CD4-positive, alpha-beta T cell treated with Interleukin-6 at 100 ng/mL for 8 hours (primary cell): ENCODE measurements at places on chromosomes 6 and 20.

GRCh38 chr6:129667034-129667433 lies 42.9 kb downstream of the ARHGAP18 start:
- no peak for DNase-seq

DNA sequence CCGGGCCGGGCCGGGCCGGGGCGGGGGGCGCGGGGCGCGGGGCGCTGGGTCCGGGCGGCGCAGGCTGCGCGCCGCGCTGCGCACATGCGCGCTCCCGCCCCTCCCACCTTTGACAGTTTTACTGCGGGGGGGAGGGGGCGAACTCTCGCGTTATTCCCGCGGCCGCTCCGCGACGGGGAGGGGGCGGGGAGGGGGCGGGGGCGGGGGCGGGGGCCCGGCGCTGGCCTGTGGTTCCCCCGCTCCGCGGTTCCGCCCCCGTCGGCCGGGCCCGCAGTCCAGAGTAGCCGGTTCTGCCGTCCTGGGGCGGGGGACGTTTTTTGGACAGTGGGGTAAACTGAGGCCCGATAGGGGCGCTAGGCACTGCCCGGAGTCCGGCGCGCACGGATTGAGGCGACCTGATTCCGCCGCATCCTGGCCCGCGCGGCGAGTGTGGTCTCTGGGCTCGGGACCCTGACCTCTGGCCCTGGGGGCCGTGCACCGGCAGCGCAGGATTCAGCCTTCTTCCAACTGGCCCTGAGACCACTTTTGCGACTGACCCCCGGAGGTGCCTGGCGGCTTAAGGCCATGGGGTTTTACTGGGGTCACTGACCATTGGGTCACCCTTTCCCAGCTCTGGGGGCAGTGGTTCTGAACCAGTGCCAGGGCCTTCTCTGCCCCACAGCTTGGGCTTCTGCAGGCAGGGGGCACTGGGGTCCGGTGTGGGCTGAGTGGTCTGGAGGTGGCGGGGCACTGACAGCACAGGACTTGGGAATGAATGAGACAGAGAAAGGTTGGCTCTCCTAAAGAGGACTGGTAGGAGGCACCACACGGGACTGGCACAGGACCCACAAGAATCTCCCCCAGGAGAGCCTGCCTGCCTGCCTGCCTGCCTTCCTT lies at the start of gene ZNF512B:
TSS of gene ZNF512B (minus strand) at position 93 of the 876 bp plus-strand sequence. CDS start 1,980 bp downstream, outside the sequence.
- DNase-seq = peak; percentile 51

GRCh38 chr6:11129908-11130565 lies 18.5 kb upstream of the ERVFRD-1 start:
- no peak for DNase-seq

DNA sequence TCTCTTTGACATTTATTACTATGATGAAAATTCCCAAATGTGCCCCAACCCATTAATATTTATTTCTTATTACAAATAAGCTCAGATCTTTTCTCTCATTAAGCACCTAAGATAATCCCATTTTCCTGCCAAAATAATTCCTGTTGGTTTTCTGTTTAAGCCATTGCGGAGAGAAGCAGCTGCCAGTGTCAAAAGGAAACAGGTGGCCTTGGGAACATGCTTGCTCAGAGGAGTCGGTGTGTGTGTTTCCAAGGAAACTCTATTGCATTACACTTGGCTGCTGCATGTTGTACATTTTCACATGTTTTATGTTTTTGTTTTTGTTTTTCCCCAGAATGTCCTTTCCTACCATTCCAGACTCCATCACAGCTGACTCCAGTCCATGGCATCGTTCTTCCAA lies 56.4 kb downstream of the CD24 start:
- DNase-seq = no peak

GRCh38 chr6:123564361-123564760 lies 72.4 kb downstream of the TRDN start:
- no peak for DNase-seq

GRCh38 chr6:150887978-150888563 lies 22.6 kb downstream of the MTHFD1L start:
- no peak for DNase-seq

- no peak for DNase-seq
These were observed 378.7 kb downstream of the ZFAND3 start for GRCh38 chr6:38198219-38198618.

GRCh38 chr6:106630366-106630765 lies 988 bp downstream of the QRSL1 start:
- DNase-seq = no peak

DNA sequence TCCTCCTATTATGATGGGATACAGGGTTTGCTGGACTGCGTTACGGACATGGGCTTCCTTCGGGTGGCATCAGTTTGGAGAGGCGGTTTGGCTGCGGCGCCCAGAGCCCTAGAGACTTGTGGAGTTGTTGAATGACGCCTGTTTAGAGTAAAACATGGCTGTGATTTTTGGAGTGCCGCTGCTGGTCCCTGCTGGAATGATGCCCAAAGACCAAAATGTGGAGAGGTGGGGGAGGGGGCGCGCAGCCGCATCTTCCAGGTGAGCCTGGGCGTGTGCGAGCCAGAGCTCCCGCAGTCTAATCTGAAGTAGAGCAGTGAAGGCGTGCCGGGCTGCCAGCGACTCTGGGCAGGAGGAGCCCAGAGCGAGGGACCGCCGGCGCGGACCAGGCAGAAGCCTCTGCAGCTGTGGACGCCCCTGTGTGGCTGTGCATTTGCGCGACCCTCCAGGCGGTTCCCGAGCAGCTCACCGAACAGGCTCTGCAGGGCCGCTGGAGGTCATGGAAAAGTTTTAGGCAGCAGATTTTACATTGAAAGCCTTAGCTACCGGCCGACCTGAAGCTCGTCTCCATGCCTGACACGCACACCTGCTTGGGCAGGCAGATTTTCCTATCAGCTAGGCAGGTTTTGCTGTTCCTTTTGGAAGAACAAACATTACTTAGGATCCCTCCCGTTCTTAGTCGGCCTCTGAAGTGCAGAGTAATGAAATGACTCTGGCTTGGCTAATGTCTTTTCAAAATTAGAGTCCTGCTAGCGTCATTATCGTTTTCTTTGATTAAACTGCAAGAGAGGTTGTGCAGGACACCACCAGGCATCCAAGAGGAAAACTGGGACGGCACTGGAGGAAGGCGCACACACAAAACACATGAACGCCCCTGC lies 298.2 kb downstream of the PHACTR1 start:
- DNase-seq = no peak

GRCh38 chr6:143880412-143880811 lies 16.1 kb downstream of the ZC2HC1B start:
- no peak for DNase-seq

DNA sequence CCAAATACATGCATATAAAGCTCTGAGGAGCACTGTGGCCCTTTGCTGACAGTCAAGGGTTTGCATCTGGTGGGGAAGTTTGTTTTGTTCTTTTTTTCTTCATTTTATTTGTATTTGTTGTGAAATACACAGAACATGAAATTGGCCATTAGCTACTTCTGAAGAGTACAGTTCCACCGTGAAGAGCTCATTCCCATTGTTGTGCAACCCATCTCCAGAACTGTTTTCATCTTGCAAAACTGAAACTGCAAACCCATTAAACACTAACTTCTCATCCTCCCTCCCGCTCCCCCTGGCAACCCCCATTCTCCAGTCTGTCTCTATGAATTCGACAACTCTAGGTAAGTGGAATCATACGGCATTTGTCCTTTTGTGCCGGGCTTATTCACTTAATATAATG lies 231.3 kb downstream of the TFAP2C start:
- DNase-seq = no peak

DNA sequence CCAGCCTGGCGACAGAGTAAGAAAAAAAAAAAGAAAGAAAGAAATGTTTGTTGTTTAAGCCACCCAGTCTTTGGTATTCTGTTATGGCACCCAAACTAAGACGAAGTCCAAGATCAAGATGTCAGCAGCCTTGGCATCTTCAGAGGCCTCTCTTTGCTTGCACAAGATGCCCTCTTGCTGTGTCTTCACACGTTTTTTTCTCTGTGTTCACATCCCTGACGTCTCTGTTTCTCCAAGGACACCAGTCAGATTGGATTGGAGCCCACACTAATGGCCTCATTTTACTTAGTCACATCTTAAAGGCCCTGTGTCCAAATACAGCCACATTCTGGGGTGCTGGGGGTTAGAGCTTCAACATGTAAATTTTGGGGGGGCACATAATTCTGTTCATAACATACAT lies 380.9 kb downstream of the GJA1 start:
- no peak for DNase-seq

GRCh38 chr6:106964099-106964498 lies 10.4 kb downstream of the CD24 start:
- no peak for DNase-seq

DNA sequence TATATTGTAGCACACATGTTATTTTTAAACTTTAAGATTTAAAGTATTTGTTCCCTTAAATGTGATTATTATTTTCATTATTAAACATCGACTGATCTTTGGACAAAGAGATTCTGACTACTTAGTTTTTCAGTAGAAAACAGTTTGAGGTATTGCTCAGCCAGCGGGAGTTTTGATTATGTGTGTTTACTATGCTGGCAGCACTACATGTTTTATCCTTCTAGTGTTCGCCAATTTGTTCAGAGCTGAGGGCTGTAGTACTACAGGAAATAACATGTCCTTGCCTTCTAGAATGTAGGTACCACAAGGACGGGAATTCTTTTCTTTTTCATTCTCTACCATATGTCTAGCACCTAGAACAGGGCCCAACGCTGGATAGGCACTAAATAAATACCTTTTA lies 11.1 kb upstream of the LCA5 start:
- no peak for DNase-seq

DNA sequence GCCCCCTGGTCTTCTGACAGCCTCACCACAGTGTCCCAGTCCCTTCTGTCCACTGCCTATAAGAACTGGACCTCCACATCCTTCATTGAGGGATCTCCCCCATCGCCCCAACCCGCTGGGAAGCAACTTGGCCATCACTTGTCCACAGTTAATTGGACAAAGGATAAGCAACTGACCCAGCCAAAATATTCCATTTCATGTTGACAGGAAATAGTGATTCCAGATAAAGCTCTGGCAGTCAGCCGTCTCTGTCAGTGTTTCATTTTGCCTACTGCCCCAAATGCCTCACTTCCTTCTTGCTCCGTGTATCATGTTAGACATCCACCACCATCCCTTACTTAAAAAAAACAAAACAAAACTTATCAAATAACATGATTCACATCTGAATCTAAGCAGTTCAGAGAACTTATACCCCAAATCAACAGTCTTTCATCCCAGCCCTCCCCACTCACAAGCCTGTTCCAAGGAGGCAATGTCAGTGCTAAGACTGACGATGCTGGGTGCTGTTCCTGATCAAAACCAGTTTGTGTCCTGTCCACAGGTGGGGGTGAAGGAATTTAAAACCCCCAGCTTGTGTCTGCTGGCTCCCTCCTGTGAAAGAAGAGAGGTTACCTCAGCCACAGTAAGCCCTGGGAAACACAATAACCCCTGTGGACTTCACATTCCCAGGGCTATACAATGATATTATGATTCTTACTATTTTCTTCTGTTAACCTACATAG lies 162.5 kb downstream of the WDR27 start:
- no peak for DNase-seq

GRCh38 chr6:151811081-151811480 lies 3.6 kb downstream of the ESR1 start:
- no peak for DNase-seq

GRCh38 chr6:132490024-132490423 lies 22.9 kb downstream of the STX7 start:
- no peak for DNase-seq

- no peak for DNase-seq
These were observed 59.0 kb upstream of the FAM184A start for GRCh38 chr6:119137194-119138072.

- DNase-seq = no peak
These were observed 617.2 kb upstream of the ID4 start for GRCh38 chr6:19219931-19220330.

- DNase-seq = no peak
These were observed 277.0 kb upstream of the PTCHD4 start for GRCh38 chr6:48388044-48388443.

DNA sequence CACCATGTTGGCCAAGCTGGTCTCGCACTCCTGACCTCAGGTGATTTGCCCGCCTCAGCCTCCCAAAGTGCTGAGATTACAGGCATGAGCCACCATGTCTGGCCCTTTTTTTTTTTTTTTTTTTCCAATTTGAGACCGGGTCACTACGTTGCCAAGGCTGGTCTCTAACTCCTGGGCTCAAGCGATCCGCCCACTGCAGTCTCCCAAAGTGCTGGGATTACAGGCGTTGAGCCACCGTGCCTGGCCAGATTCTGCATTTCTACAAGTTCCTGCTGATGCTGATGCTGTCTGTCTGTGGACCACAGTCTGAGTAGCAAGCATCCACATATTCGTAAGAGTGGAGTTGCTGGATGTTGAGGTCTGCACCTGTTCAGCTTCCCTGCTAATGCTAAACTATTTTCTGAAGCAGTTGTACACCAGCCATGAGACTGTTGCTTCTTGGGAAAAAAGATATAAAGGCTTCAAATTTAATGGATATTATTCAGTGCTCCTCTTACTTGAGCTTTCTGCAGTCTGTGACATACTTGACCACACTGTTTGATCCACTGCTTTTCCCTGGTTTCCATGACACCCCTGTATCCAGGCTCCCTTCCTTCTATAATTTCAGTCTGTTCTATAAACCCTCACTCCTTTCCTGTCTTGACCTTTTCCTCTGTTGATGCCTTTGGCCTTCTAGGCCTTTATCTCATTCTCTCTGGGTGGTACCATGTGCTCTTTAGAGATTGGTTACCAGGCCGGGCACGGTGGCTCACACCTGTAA lies 10.1 kb upstream of the ZBTB12 start:
- no peak for DNase-seq

DNA sequence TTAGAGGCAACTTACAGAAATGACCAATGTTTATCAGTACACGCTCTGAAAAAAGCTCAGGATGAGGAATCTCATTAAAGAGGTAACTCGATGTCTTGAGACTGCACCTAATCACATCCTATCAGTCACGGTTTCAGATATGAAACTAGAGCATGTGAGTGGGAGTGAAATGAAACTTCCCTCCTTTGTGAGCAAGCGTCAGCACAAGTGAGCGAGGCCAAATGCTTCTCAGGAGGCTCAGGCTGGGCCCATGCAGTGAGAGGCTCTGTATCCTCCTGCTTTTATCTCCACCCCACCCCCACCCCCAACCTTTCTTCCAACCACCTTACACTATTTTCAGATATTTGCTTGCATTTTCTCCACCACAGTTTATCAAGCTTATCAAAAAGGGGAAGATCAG lies 140.8 kb upstream of the RIMS1 start:
- DNase-seq = no peak

GRCh38 chr20:539191-539590 lies 4.4 kb downstream of the CSNK2A1 start:
- no peak for DNase-seq

GRCh38 chr6:154887051-154887450 lies 108.1 kb upstream of the TIAM2 start:
- DNase-seq = no peak
